ENCODE measurements at places on chromosomes 6 and 20.

DNA sequence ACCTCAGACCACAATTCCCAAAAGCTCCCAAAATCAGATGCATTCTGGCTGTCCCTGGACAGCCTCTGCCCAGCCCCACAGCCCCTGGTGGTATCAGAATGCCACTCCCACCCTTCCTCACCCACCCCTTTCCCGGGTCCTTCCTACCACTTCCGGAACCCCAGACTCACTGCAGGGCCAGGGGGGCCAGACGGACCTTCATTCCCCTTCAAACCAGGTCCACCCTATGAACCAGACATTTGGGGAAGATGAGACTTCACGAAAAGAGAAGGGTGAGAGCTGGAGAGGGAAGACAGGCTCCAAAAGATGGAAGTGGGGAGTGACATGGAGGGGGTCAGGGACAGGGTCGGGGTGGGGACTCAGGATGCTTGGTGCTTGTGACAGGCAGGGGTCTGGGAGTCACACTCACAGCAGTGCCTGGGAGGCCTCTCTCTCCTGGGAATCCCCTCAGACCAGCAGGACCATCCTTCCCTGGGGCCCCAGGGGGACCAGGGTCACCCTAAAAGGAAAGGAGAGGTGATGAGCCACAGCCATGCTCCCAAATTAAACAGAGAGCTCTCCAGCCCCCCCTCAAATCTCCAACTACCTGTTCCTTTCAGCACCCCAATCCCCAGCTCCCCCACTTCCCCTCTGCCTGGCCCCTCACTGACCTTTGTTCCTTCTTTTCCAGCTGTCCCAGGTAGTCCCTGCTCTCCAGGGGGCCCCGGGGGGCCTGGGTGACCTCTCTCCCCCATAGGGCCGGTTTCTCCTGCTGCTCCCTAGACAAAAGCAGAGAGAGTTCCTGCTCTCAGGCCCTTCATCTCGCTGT lies 20.2 kb downstream of the COL11A2 start:
- no peak for DNase-seq

DNA sequence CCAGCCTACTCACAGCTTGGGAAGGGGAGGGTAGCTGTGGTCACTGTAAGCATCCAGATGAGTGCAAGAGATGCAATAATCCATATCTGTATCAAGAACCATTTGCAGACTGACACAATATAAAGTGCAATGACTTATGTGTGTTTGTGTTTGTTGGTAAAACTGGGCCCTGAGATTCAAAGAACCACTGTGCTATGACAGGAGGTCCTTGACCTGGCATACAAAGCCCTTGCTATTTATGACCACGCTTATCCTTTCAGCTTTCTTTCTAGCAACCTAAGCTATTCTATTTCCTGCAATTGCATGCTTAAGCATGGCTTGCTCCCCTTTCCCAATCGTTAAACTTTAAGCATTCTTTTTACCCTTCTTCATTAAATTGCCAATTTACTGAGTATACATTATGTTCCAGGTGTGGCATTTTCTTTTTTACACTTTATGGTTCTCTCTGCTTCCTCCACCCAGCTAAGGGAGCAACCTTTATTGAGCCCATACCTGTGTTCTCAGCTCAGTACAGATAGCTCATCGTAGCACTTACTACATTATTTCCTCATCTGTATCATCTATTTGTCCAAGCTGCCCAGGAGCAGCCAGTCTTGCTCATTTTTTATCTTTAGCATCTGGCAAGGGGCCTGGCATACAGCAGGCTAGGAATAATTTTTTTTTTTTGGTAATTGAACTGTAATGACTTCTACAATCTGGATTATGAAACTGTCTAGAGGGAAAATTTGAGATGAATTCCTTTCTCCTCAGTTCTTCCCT lies 3.5 kb downstream of the MCUR1 start:
- no peak for DNase-seq

DNA sequence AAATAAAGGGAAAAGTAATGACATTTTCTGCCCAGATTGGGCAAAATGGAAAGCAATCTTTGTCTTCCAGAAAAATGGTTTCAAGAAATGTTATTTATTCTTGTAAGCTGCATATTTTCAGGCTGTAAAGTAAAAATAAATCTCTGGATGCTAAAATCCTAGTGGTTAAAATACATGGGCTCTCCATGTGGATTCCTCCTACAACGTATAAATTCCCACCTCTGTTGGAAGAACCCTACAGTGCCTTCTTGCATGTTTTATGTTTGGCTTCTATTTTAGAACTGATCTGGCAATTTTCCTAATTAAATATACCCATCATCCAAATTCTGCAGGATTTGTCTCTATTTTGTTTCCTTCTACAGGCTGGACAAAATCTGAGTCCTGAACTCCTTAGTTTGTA lies 528.9 kb downstream of the COL12A1 start:
- DNase-seq = no peak

GRCh38 chr6:126020305-126021050 lies 34.1 kb downstream of the TRMT11 start:
- no peak for DNase-seq

- DNase-seq = no peak
Observed at GRCh38 chr6:4935486-4935885, 68.4 kb downstream of the RPP40 start.

Measured in HTR-8/SVneo (cell line).